ENCODE measurements at places on chromosomes 2 and 18. TPM values are rescaled to one million over a fixed set of nuclear protein-coding genes. Genes with fewer than 3 reads are reported as not detected.
A peak's percentile ranks its signal among the peaks of the same experiment; 100 is the strongest.

The ATP6V1B1 gene
- not detected for total RNA-seq

DNA sequence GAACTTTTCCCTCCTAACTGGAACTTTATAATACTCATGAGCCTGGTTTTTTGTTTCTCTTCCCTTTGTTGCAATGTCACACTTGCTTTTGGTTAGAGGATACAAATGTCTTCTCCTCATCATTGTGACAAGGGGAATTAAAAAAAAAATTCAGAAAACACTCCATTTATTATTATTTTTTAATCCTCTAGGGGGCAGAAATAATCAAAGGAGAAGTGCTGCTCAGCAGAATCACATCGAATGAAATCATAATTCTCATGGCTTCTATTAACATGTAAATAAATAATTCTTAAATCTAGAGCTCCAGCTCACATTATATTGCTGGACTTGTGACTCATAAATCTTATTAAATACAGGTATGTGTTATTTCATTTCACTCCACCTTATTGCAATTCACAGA lies 273.8 kb downstream of the TRIB2 start:
- no peak for DNase-seq
- peaks cover 3% of the 10 kb centered on the region for H3K27me3 ChIP-seq
- H3K27ac ChIP-seq = no peak overlapping the region
- H3K4me3 ChIP-seq = no peak overlapping the region

The NTSR2 gene
- not detected for total RNA-seq

The KCNE4 gene
- total RNA-seq = not detected

The LYG2 gene
- total RNA-seq = not detected

- peaks cover 2% of the 10 kb centered on the region for H3K4me1 ChIP-seq
- no peak overlapping the region for H3K27ac ChIP-seq
- no peak for DNase-seq
- H3K27me3 ChIP-seq = no peaks in the 10 kb centered on the region
- no peak overlapping the region for H3K4me3 ChIP-seq
Observed at GRCh38 chr2:105102001-105102400, 64.1 kb downstream of the MRPS9 start.

The PAPOLG gene
- 23.6 TPM for total RNA-seq

DNA sequence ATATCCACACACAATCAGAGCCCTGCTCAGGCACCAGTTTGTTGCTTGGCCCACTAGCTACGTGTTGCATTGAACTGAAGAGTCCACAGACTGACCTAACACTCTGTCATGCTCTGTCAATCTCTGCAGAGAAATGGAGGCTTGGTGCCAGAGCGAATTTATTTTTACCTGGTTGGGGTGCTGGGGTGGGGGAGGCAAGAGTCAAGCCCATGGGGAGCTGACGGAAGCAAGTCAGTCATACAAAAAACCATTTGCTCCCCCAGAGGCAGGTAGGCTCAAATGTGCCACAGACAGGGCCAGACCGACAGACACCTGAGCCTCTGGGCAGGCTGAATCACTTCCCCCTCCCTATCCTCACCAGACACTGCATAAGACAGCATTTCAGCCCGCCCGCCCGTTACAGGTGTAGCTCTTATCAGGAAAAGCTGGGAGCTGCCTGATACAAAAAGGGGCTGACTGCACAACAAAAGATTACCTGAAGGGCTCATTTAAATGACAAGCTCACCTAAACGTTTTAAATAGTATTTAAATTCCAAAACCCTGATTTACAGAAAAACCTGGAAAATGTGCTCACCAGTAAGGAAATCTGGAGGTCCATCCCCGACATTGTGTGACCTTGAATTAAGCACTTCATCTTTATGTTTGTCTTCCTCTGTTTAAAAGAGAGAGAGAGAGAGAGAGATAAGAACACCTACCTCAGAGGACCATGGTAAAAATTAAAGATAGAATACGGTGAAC lies 2.1 kb upstream of the PCBP1 start:
- peak; percentile 68 for DNase-seq
- peaks cover 56% of the 10 kb centered on the region for H3K4me1 ChIP-seq
- peak overlapping the region; percentile 98 for H3K4me3 ChIP-seq
- H3K27ac ChIP-seq = peak overlapping the region; percentile 100
- H3K36me3 ChIP-seq = peaks cover 55% of the 10 kb centered on the region
- no peaks in the 10 kb centered on the region for H3K27me3 ChIP-seq

- H3K27me3 ChIP-seq = no peaks in the 10 kb centered on the region
- H3K4me1 ChIP-seq = peaks cover 6% of the 10 kb centered on the region
- DNase-seq = peak; percentile 34
- no peak overlapping the region for H3K4me3 ChIP-seq
- peaks cover 9% of the 10 kb centered on the region for H3K36me3 ChIP-seq
- H3K27ac ChIP-seq = no peak overlapping the region
Observed at GRCh38 chr18:56709463-56709862, 58.3 kb downstream of the WDR7 start.

The MDH1B gene
- 0.15 TPM for total RNA-seq

The PPM1B gene
- 57.0 TPM for total RNA-seq

DNA sequence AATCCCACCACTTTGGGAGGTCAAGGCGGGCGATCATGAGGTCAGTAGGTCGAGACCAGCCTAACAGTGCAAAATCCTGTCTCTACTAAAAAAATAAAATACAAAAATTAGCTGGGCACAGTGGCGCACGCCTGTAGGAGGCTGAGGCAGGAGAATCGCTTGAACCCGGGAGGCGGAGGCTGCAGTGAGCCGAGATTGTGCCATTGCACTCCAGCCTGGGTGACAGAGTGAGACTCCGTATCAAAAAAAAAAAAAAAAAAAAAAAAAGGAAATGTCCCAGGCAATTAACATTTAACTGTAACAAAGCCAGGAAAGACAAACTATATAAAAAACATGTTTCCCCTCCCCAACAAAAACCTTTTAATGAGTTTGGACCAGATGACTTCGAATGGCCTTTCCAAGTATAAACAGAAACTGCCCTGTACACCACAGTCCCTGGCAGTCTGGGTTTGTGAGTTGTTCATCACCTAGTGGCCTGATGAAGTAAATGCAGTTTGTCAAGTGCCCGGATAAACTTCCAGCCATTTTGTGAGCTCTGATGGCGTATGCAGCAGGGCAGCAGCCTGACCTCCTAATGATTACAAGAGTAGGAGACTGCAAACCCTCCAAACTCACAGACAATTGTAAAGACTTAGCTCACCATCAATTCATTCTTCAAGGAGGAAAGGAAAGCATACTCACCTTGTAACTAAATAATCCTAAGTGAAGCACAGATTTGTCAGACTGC lies 16.6 kb upstream of the PCBP1 start:
- peak overlapping the region; percentile 63 for H3K4me3 ChIP-seq
- DNase-seq = peak; percentile 70
- peaks cover 37% of the 10 kb centered on the region for H3K36me3 ChIP-seq

The CXCR4 gene
- 202 TPM for total RNA-seq

The PPIG gene
- total RNA-seq = 48.8 TPM

DNA sequence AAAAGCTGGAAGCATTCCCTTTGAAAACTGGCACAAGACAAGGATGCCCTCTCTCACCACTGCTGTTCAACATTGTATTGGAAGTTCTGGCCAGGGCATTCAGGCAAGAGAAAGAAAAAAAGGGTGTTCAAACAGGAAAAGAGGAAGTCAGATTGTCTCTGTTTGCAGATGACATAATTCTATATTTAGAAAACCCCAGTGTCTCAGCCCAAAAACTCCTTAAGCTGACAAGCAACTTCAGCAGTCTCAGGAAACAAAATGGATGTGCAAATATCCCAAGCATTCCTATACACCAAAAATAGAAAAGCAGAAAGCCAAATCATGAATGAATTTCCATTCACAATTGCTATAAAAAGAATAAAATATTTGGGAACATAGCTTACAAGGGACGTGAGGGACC lies 11.1 kb downstream of the SLC8A1 start:
- no peaks in the 10 kb centered on the region for H3K4me1 ChIP-seq
- no peaks in the 10 kb centered on the region for H3K36me3 ChIP-seq
- no peak overlapping the region for H3K27ac ChIP-seq
- no peak for DNase-seq
- H3K27me3 ChIP-seq = no peaks in the 10 kb centered on the region

DNA sequence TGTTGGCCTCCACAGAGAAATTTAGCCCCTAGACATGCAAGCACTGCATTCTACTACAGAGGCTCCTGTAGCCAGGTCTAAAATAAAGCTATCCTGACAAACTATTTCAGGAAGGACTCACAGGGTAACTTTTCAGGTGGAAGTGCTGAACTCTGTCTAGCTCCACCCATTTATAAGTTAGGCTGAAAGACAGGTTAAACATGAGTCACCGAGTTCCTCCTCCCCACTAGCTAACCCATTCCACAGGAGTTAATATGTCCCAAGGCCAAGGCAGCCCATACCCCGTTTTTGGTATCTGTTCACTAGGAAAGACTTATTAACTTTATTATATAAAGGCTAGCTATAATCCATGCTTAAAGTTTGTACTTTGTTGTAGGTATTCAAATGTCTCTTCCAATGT lies 3.5 kb downstream of the CWC22 start:
- DNase-seq = no peak
- no peaks in the 10 kb centered on the region for H3K27me3 ChIP-seq
- no peak overlapping the region for H3K27ac ChIP-seq
- H3K36me3 ChIP-seq = peaks cover 12% of the 10 kb centered on the region
- no peak overlapping the region for H3K4me3 ChIP-seq

The CIB4 gene
- not detected for total RNA-seq

The EVX2 gene
- total RNA-seq = not detected

- H3K27me3 ChIP-seq = no peaks in the 10 kb centered on the region
- no peak for DNase-seq
- H3K4me3 ChIP-seq = no peak overlapping the region
- H3K4me1 ChIP-seq = no peaks in the 10 kb centered on the region
- H3K36me3 ChIP-seq = no peaks in the 10 kb centered on the region
Observed at GRCh38 chr2:58604096-58604495, 363.0 kb upstream of the FANCL start.

GRCh38 chr2:133286326-133286922 lies 281.8 kb downstream of the NCKAP5 start:
- no peaks in the 10 kb centered on the region for H3K36me3 ChIP-seq
- H3K27ac ChIP-seq = no peak overlapping the region
- no peaks in the 10 kb centered on the region for H3K27me3 ChIP-seq
- no peak overlapping the region for H3K4me3 ChIP-seq
- DNase-seq = no peak

The CD8B2 gene
- total RNA-seq = not detected

The ONECUT2 gene
- not detected for total RNA-seq

The REG3A gene
- total RNA-seq = not detected

DNA sequence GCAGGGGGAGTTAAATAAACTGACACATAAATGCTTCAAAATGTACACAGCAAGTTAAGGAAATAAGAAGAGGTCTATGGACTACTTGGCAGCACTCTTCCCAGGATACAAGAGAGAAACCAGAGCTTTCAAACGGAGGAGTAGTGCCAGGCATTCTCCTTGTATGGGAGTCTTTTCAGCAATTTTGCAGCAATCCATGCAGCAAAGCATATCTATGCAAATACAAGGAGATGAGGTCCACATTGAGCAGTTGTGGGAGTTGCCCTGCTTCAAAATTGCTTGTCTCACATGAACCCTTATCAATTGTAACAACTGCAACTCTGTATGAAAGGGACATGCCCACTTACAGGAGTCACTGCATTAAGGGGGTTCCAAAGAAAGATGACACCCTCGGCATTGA lies 37.8 kb downstream of the SCN9A start:
- no peak overlapping the region for H3K27ac ChIP-seq
- H3K4me3 ChIP-seq = no peak overlapping the region
- no peaks in the 10 kb centered on the region for H3K4me1 ChIP-seq
- H3K36me3 ChIP-seq = no peaks in the 10 kb centered on the region
- H3K27me3 ChIP-seq = no peaks in the 10 kb centered on the region

The WIPF1 gene
- 590 TPM for total RNA-seq

- peaks cover 50% of the 10 kb centered on the region for H3K36me3 ChIP-seq
- no peak for DNase-seq
- no peaks in the 10 kb centered on the region for H3K27me3 ChIP-seq
- peaks cover 50% of the 10 kb centered on the region for H3K4me1 ChIP-seq
- peak overlapping the region; percentile 99 for H3K4me3 ChIP-seq
Observed at GRCh38 chr2:233060501-233060979, 398 bp downstream of the INPP5D start.

DNA sequence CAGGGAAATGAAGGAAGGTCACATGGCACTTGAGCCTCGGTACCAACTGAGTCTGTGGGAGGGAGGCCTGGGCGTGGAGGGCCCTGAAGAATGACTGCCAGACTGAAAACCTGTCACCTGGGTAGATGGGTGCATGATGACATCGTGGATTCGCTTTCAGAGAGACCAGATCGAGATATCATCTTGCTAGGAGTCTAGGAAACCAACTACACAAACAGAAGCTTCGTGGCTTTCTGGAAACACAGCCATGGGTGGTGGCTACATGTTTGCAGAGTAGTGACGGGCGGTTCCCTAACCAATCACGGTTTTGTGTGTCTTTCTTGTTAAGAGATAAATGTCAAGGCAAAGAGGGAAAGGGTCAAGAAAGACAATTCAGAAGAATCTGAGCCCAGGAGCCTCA lies 155.0 kb downstream of the EIPR1 start:
- peaks cover 34% of the 10 kb centered on the region for H3K4me1 ChIP-seq
- peak overlapping the region; percentile 98 for H3K27ac ChIP-seq
- no peaks in the 10 kb centered on the region for H3K27me3 ChIP-seq
- no peak overlapping the region for H3K4me3 ChIP-seq

DNA sequence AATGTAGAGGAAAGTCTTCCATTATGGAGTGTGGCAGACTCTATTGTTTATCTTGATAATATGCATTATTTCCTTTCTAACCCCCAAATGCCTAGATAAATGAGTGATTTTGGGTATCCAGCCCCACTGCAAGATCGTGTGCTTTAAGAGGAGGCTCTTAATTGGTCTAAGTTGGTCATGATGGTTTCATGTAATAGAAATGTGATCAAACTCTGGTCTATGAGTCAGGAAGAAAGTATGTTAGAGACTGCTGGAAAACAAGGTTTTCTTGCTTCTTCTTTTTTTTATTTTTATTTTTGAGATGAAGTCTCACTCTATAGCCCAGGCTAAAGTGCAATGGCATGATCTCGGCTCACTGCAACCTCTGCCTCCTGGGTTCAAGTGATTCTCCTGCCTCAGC lies 344.5 kb upstream of the TNP1 start:
- no peaks in the 10 kb centered on the region for H3K36me3 ChIP-seq
- no peak overlapping the region for H3K4me3 ChIP-seq
- no peak for DNase-seq

DNA sequence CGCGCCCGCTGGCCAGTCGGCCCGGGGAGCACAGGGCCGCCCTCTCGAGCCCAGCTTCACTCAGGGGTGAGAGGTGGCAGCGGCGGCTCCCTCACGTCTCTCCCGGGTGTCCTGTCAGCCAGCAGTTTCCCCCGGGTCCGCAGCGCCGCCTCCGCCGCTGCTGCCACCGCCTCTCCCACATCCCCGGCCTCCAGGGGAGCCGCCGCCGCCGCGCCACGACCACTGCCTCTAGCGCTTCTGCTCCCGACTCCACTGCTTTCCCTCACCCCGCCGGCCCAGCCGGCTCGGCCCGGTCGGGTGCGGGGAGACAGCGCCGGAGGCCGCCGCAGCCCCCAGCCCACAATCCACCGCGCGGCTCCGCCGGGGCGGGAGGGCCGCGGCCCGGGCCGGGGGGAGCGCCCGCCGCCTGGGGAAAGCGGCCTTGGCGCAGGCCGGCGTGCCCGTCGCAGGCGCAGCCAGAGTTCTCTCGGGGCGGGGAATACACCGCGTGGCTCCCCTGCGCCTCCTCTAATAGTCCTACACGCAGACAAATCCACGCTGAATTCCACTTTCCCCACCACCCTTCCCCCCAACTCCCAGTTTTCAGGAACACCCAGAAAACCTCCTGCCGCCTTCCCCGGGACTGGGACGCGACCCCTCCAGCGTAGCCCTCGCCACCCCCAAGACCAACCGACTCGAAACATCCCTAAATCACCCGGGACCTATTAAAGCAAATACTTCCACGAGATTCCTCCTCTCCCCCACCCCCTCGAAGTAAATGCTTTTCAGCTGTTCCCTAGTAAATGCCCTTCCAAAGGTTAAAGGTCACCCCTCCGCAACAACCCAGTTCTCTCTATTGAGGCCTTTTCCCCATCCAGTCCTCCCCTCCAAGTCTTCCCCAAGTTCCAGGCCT lies at the start of gene VPS54:
Gene VPS54, minus strand, starts transcription at position 346 of the 892 bp plus-strand sequence. CDS start 35,429 bp downstream, outside the sequence.
- peak within 1 kb of the TSS; percentile 98 for H3K4me3 ChIP-seq
- H3K4me1 ChIP-seq = peaks cover 42% of the 10 kb centered on the region
- no peaks in the 10 kb centered on the region for H3K27me3 ChIP-seq
- peak within 1 kb of the TSS; percentile 96 for H3K27ac ChIP-seq

All from activated CD4-positive, alpha-beta memory T cell treated with anti-CD3 and anti-CD28 coated beads, Interleukin-2, amount 10 ng/mL, durations not matched to agents 7 days and 5 days (primary cell).